ENCODE measurements at places on chromosomes 1 and 21.

DNA sequence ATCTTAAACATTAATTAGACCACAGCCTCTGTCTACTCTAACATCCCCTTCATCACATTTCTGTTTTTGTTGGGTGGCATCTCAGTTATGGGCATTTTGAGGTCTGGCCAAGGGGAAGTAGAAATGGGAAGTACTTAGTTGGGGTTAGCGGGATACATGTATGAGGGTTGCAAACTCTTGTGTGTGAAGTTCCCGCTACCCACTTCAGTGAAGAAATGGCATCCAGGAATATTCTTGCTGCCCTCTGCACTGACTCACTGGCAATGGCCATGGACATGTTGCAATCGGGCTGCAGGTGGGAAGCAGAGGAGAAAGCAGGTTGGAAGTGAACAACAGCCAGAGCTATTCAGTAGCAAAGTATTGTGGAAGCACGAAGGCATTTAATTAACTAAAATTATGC, 7.4 kb downstream of the CD48 start:
- H3K4me1 ChIP-seq = peaks cover 9% of the 10 kb centered on the region
- H3K4me3 ChIP-seq = no peak overlapping the region
- H3K27me3 ChIP-seq = no peaks in the 10 kb centered on the region
- no peaks in the 10 kb centered on the region for H3K36me3 ChIP-seq
- no peak for DNase-seq

GRCh38 chr1:160996178-160996577, 24.8 kb downstream of the F11R start:
- no peaks in the 10 kb centered on the region for H3K27me3 ChIP-seq
- 0 out of 2 replicates have a peak overlapping the region, but pooled peaks have one; percentile 36 for H3K27ac ChIP-seq
- no peak overlapping the region for H3K4me3 ChIP-seq
- DNase-seq = no peak
- H3K36me3 ChIP-seq = peaks cover 29% of the 10 kb centered on the region
- peaks cover 7% of the 10 kb centered on the region for H3K4me1 ChIP-seq

GRCh38 chr1:247448107-247448791, 9.7 kb downstream of the OR2B11 start:
- no peaks in the 10 kb centered on the region for H3K36me3 ChIP-seq
- no peaks in the 10 kb centered on the region for H3K27me3 ChIP-seq
- H3K27ac ChIP-seq = no peak overlapping the region
- peak; percentile 90 for DNase-seq
- H3K4me3 ChIP-seq = peak overlapping the region; percentile 44
- no peaks in the 10 kb centered on the region for H3K4me1 ChIP-seq

DNA sequence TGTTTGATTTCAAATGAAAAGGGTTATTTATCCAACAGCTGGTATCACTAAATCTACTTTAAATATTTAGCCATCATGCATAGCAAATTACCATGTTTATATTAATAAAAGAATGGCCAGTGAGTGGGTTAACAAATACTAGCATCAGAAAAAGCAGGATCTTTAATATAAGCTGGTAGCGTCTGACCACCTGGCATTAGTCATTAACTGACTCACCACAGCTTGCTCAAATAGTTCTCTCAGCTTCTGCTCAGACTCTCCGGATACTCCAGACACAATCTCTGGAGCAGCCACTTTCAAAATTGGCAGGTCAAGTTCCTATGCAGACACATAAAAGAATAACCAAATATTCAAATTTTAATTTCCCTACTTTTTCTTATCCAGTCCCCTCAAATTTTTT, 29.6 kb downstream of the NVL start:
- no peak overlapping the region for H3K4me3 ChIP-seq
- no peak overlapping the region for H3K27ac ChIP-seq
- peaks cover 48% of the 10 kb centered on the region for H3K36me3 ChIP-seq
- no peaks in the 10 kb centered on the region for H3K27me3 ChIP-seq
- no peak for DNase-seq

- no peak for DNase-seq
- peaks cover 18% of the 10 kb centered on the region for H3K4me1 ChIP-seq
- no peak overlapping the region for H3K27ac ChIP-seq
- no peaks in the 10 kb centered on the region for H3K36me3 ChIP-seq
- no peak overlapping the region for H3K4me3 ChIP-seq
Observed at GRCh38 chr1:200291106-200291505, 118.7 kb downstream of the ZNF281 start.

- H3K4me1 ChIP-seq = peaks cover 12% of the 10 kb centered on the region
- H3K27me3 ChIP-seq = peaks cover 23% of the 10 kb centered on the region
- no peaks in the 10 kb centered on the region for H3K36me3 ChIP-seq
- DNase-seq = peak; percentile 85
- H3K4me3 ChIP-seq = no peak overlapping the region
- H3K27ac ChIP-seq = no peak overlapping the region
Observed at GRCh38 chr1:171245458-171246064, 2.7 kb upstream of the FMO1 start.

DNA sequence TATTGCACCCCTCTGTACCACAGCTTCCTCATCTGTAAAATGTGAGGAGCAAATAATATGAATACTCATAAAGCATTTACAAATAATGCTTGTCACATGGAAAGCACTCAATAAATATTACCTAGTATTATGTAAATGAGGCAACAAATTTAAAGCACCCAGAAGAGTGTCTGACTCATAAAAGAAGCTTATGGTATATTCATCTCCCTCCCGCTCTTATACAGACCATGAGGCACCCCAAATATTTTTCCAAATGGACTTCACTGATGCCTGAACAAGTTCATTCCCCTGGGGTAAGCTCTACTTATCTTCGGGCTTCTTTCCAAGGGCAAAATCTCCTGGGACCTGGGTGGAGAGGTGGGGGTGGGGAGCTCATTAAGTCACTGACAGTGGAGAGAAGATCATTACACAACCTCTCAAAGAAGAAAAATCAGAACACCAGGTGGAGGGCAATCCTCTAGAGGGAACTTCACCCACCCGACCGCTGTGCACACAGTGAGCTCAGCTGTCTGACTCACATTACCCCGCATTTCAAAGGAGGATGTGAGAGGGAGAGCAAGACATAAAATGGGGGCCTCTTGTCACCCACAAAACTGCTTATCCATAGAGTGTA, 166.2 kb downstream of the ASTN1 start:
- H3K4me1 ChIP-seq = peaks cover 16% of the 10 kb centered on the region
- no peak for DNase-seq
- H3K4me3 ChIP-seq = no peak overlapping the region
- no peak overlapping the region for H3K27ac ChIP-seq
- H3K36me3 ChIP-seq = no peaks in the 10 kb centered on the region

GRCh38 chr1:25799935-25800702, at the start of gene SELENON:
Gene SELENON (plus strand): TSS chr1:25800193. CDS start chr1:25800231, 38 bp downstream.
- H3K4me1 ChIP-seq = peaks cover 8% of the 10 kb centered on the region
- H3K36me3 ChIP-seq = no peaks in the 10 kb centered on the region
- H3K4me3 ChIP-seq = peak within 1 kb of the TSS; percentile 72
- DNase-seq = peak; percentile 91
- no peak within 1 kb of the TSS for H3K27ac ChIP-seq

- H3K27me3 ChIP-seq = no peaks in the 10 kb centered on the region
- DNase-seq = no peak
- no peak overlapping the region for H3K4me3 ChIP-seq
Observed at GRCh38 chr1:184562806-184563205, 176.0 kb downstream of the C1orf21 start.

DNA sequence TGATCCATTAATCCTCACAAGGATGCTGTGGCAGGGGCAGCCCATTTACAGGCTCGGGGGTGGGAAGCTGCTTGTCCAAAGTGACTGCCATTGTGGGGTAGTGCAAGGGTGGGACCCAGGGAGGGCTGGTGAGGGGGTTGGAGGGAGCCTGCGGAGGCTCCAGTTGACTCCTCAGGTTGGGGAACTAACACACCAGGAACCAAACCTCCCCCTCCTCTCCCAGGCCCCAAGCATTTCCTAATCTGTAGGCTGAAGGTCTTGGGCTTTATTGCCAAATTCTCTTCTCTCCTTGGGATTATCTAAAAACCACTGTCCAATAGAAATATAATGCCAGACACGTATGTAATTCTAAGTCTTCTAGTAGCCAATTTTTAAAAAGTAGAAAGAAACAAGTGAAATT, 18.2 kb downstream of the IKBKE start:
- no peaks in the 10 kb centered on the region for H3K36me3 ChIP-seq
- H3K27ac ChIP-seq = no peak overlapping the region
- DNase-seq = no peak
- H3K4me1 ChIP-seq = no peaks in the 10 kb centered on the region

Measured in GM23338 (cell line).